ENCODE measurements at places on chromosomes 5 and 9.

DNA sequence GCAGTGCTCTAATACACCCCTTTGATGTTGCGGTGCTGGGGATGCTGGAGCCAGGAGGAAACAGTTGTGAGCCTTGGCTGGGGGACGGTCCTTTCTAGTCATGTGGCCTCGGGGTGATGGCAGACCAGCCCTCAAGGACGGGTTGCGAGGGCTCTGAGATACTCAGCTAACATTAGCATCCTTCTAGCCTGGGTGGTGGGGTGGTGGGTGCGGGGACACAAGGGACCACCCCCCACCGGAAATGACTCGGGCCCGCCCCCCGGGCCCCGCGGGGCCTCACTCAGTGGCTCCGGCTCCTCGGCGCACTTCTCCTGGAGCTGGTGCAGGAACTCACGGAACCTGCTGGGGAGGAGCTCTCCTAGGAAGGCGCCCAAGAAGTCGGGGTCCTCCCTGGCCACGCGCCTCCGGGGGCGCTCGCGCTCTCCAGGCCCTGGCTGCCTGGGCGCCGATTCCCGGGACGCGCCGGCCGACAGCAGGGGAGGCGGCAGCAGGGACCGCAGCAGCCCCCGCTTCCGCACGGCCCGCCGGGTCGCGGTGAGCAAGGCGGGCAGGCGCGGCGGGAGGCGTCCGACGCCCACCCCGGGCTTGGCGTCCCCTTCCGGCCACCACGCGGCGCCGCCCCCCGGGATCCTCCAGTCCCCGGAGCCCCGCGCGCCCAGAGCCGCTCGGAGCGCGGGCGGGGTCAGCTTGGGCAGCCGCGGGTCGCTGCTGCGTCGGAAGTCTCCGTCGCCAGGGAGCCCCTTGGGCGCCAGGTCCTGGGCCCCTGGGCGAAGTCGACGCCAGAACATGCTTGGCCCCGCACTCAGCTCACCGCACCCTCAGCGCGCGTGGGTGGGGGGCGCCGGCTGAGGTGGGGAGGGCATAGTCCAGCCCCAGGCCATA, 873 bp downstream of the C9orf50 start:
- no peak for DNase-seq

- no peak for DNase-seq
These were observed 287.5 kb upstream of the IRX1 start for GRCh38 chr5:3307982-3308621.

GRCh38 chr5:150762211-150762610, 3.4 kb upstream of the DCTN4 start:
- no peak for DNase-seq

DNA sequence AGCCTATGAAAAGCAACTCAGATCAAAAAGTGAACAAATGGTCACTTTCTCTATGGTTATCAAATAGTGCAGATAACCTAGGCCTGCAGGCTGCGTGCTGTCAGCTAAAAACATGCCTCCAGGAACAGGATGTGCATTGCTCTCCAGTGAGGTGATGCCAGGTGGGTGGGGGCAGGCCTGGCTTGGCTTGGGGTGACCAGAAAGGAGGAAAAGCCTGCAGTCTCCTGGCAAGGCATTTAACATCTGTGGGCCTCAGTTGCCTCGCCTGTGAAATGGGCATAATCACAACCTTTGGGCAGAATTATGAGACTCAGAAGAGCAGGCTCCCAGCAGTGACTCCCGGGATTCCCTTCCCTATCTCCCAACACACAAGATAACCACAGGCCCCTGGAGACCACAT, 135.9 kb downstream of the COL23A1 start:
- no peak for DNase-seq

- no peak for DNase-seq
These were observed 134.2 kb upstream of the MARCHF11 start for GRCh38 chr5:16313761-16314160.

DNA sequence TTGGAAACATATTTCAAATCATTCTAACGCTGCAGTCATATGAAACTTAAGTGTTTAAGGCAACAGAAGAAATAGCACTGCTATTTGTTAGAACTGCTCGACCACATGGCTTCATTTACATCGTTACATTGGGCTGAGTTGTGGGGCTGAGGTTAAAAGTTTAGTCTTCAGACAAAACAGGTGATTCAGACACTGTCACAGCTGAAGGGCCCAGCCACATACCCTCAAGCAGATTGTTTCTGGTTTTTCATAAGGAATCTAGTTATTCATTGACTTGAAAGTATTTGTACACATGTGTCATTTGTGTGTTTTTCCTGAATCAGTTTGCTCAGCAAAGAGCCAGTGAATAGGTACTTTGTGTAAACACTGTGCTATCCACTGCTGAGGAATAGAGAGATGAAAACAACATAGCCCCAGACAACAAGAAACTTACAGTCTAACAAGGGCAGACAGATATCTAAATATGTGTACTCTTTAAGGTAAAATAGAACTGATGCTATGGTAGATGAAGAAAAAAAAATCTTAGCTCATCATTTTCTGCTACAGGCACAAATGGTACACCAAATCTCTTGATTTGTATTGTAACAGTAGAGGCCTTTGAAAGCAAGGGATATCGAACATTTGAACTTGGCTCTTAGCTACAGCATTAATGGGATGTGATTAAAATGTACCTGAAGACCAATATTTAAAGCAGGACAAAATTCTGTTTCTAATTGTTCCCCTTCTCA, 357.6 kb upstream of the RPS23 start:
- no peak for DNase-seq

Data from activated CD4-positive, alpha-beta T cell treated with anti-CD3 and anti-CD28 coated beads, Interleukin-2, amount 50 U/mL, for 24 hours (primary cell).